Right atrium auricular region (tissue), 2 donors: ENCODE measurements at places on chromosomes 2 and 18. TPM values are rescaled to one million over a fixed set of nuclear protein-coding genes. Genes with fewer than 3 reads are reported as not detected.

Gene ZC3H6
- total RNA-seq = 12.7 TPM

Gene EMILIN1
- 22.3 TPM for total RNA-seq

Gene LAMA3
- 5.0 TPM for total RNA-seq

Gene REG3A
- total RNA-seq = not detected

Gene MALL
- 27.4 TPM for total RNA-seq

Gene NR4A2
- 8.9 TPM for total RNA-seq

Gene GULP1
- 10.5 TPM for total RNA-seq

Gene MAL
- total RNA-seq = 8.7 TPM

Gene CHN1
- total RNA-seq = 4.1 TPM

Gene SOX11
- total RNA-seq = 0.11 TPM

Gene CHRND
- total RNA-seq = not detected

DNA sequence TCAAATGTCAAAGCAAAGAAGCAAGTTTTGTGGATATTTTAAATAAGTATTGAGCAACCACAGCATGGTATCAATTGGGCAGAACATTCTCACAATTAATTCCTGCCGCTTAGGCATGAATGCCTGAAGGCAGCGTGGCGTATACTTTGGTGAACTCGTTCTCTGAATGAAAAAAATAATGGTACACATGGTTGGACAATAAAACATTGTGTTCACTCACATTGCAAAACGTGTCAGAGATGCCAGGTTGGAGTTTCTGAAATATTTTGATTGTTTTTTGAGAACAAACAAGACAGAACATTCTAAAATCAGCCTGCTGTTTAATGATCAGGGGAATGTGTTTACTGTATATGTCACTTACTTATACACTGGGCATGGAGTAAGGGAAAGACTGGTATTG, 254.2 kb downstream of the CDH2 start:
- no peak for DNase-seq

GRCh38 chr18:35826477-35826876, 146.0 kb upstream of the RMP24 start:
- no peak for DNase-seq

GRCh38 chr2:1477196-1478040, 64.2 kb downstream of the TPO start:
- DNase-seq = peak; percentile 40

- no peak for DNase-seq
Measured at GRCh38 chr2:12847694-12848575, 131.2 kb downstream of the TRIB2 start.

DNA sequence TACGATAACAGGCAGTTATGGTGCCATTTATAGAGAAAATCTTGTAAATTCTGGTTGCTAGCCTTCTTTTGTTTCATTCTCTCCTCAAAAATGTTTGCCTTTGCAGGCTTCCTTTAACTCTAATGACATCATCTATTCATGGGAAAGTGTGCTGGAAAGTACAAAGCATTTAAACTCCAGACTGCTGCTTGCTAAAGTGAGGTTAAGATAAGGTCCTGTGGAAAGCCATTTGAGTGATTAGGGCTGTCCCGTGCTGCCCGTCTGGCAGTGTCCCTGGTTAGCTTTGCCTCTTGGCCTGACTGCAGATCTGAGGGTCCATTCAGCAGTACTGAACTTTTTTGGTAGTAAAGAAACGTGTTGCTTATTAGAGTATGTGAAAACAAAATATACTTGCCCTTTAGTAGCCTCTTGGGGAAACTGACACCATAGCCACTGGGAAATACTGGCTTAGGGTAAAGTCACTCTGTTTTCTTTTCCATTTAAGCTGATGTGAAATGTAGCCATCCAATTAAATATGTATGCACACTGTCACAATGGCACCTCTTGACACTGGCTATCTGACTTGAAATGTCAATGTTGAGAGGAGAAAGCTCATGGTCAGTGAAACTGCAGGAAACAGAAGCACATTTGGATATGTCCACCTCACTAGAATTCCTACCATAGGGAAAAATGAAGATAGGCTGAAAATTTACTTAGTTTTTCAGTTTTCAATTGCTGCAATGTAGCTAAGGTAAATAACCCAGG, 321.5 kb downstream of the SLC8A1 start:
- DNase-seq = no peak

DNA sequence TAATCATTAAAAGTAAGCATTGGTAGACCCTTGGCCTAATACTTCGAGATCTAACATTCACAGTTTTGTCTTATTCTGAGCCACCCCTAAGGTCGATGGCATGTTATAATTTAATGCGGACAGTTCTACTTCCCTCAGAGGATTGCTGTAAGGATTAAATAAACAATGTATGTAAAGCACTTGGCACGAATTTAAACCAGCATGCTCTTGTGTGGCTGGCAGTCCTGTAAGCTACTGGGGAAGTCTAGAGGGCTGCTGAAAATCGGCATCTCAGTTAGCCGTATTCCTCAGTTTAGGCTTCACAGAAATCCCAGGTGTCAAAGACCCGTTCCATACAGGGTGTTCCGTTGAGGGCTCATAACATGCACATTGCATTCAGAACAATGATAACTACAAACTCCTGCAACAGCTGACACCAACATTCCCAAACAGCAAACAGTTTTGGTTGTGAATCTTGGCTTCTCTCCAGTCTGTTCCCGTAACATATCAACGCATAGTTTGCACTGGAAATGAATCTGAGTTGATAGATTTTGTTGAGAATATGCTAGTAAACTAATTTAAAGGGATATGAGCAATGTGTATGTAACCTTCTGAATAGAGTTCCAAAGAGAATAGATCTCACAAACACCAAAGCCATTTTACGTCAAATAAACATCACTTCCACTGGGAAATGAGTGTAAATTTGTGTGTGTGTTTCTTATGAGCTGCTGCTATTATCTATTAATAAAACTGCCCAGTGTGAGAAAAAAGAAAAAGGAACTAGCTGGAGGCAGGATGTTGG, 52.2 kb upstream of the ACKR3 start:
- DNase-seq = no peak

DNA sequence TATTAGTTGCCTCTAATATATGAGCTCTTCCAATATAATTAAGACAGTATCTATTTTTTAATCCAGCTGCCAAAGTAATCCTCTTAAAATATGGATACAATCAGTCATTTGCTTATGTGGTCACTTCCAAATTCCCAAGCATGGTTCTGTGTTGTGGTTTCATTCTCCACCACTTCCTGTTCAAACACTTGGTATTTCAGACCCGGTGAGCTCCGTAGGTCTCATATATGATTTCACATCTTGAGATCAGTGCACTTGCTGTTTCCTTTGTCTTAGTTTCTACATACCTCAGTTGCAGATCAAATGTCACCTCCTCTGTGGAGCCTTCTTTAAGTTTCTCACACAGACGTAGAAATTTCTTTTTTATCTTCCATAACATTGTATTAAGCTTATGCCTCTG, 254.2 kb downstream of the KCNS3 start:
- no peak for DNase-seq

DNA sequence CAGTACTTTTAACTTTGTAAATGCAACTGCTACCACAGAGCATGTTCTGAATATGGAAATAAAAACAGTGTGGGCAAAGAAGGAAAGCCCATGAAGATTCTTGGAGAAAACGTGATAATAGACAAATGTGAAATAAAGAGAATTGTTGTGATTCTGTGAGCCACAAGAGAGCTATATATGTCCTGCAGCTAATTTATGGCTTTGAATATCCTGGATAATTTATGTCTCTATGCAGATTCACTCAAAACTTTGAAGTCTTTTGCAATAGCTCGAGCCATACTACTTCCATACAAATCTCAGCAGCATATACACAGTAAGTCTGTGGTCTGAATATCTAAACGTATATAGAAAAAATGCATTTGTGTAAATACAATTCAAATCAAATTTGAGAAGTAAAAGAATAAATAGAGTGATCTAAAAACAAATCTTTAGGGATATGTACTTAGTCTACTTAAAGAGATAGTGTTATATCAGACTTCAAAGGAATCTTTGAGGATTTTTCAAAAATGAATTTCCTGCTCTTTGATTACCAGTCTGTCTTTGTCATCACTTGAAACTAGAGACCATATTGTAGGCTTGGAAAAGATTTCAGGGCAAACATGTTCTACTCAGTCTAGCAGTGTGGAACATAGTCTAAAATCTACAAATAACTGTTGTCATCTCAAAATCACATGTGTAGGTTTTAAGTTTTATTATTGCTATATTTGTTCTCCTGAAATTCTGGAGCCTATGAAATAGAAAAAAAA, 107.1 kb downstream of the CSRNP3 start:
- no peak for DNase-seq

DNA sequence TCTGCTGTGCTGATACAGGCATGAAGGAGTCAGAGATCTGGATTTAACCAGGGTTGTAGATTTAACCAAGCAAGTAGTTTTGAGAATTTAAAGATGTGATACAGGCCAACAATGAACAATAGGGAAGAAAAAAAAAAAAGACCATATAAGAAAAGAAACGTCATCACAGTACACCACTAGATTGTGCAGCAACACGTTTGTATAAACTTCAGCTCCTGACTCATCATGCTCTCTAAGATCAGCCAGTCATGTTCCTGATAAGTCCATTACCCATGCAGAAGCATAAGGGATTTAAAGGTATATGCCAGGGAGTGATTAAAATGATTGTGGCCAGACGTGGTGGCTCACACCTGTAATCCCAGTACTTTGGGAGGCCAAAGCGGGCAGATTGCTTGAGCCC, 22.3 kb upstream of the ERICH2 start:
- DNase-seq = no peak

- no peak for DNase-seq
Measured at GRCh38 chr2:33230842-33231241, 245.6 kb upstream of the RASGRP3 start.

DNA sequence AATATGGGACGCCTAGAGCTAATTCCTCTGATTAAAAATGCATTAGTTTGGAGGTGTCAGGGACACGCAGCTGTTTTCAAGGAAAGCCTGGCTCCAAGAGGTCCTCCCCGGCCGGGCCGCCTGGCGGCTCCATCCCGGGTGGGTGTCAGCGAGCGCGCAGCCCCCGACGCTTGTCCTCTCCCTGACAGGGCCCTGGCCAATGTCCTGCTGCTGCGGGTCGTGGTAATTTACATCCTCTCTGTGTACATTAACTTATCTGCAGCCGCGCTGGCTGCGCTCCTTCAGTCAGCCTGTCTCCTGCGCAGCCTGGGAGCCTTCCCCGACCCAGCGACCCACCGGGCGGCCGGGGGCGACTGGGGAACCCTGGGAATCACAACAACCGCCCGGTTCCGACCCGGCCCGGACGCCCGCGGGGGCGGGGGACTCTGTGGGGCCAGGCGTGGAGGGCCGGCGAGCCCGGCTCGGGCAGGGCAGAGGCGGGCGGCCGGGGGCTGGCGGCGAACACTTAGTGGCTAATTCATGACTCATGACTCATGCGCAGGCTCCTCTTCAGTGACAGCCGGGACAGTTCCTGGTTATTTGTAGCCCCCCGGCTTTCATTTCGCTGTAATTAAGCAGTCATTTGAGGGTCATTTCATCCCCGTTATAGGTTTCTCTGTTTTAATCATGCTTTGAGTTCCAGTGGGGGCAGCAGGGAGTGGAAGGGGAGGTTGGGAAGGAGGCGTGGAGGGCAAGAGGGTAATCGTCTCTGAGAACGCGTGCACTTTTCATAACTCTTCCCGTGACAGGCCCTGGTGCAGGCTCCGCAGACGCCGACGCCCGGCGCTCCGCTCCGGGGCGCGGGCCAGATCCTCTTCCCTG, 141.9 kb upstream of the CTAGE1 start:
- DNase-seq = peak; percentile 91

DNA sequence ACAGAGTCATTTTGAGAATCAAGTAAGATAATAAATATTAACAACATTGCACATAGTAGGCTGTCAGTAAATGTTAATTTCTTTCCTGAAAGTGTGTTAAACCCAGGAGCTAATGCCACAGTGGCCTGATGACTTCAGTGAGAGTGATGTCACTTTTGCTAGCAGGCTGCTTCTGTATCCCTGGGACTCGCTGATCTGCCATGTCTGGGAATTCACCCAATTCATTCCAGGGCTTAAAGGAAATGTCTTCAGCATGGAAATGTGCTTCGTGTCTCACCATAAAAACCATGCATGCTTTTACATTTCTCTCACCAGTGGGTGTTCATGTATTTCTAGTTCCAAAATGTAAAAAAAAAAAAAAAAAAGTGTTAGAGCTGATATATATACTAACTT, 56.8 kb upstream of the MAPRE3 start:
- DNase-seq = no peak

DNA sequence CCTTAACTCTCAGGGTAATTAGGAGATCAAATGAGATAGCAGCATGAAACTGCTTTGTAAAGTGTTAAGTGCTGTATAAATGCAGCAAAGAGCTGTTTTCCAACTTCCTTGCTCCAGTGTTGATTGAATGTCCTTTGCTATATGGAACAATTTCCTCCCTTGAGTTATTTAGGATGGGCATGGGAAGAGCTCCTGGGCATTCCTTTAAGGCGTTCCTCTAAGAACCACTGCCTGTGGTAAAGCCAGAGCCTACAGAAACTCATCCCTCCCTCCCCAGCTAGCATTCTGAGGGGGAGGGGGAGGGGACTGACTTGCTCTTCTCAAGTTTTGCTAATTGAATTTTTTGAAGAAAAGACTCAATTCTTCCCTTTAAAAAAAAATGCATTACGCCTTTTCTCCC, 1.4 kb downstream of the AKAIN1 start:
- DNase-seq = no peak

DNA sequence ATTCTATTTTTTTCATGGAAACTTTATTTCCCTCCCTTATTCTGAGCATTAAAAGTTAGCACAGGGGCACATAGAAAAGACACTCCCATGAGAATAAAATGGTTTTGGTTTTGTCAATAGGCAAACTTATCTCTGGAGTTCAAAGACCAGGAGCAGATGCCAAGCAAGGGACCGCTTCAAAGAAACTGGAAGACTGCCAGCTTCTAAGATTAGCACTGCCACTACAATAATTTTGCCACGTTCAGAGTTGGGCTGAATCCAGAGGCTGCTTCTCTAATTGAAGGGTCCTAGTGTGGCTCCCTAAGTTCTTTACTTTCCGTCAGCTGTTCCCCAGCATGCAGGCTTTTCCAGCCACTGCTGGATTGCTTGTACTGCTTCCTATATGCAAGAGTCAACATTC, 681.0 kb upstream of the GCFC2 start:
- DNase-seq = no peak

- no peak for DNase-seq
Measured at GRCh38 chr2:158125756-158126498, 24.3 kb downstream of the UPP2 start.

GRCh38 chr18:45854036-45854586, 28.6 kb downstream of the SIGLEC15 start:
- no peak for DNase-seq

DNA sequence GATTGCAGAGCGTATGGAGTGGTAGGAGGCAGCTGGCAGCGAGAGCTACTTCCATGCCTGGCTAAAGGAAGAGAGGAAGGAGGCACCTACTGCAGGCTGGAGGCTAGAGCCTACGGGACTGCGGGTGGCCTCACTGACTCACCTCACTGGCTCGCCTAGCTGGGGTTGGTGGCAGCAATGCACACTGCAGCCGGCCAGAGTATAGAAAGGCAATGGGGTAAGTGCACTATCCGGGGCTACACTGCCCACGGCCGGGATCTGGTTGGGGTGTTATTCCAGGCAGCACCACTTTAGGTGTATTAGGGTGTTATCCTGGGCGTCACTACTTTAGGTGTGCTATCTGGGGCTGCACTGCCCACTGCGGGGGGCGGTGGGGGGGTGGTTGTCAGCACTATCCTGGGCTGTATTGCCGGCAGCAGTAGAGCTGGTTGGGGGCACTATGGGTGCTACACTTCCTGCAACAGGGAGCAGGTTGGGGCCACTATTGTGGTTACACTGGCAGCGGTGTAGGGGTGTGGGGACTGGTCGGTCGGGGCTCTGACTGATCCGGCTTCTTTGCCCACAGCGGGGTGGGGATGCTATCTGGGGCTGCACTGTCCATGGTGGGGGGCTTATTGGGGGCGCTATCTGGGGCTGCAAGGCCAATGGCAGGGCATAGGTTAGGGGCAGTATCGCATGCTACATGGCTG, 33.3 kb upstream of the ANKRD62 start:
- DNase-seq = no peak
